Sigmoid colon (tissue), 7 donors: ENCODE measurements at places on chromosomes 7 and 10. TPM values are rescaled to one million over a fixed set of nuclear protein-coding genes. Genes with fewer than 3 reads are reported as not detected.

The C10orf67 gene
- polyA plus RNA-seq, result 0.04 TPM

The SFRP4 gene
- polyA plus RNA-seq, result 0.23 TPM

The CYP2C18 gene
- 2.1 TPM for polyA plus RNA-seq

The C10orf53 gene
- polyA plus RNA-seq, result not detected

The SLC26A5 gene
- not detected for polyA plus RNA-seq

The TAS2R5 gene
- not detected for polyA plus RNA-seq

The BMI1 gene
- 20.8 TPM for polyA plus RNA-seq

The NKX1-2 gene
- not detected for polyA plus RNA-seq

The MSS51 gene
- 0.60 TPM for polyA plus RNA-seq

The ITPRID1 gene
- 0.71 TPM for polyA plus RNA-seq

The SPDYE8 gene
- polyA plus RNA-seq, result not detected

The ANKRD1 gene
- 2.5 TPM for polyA plus RNA-seq

The PTPRE gene
- polyA plus RNA-seq, result 4.2 TPM

The AASS gene
- 0.92 TPM for polyA plus RNA-seq

The AHR gene
- 9.2 TPM for polyA plus RNA-seq

The FBH1 gene
- 52.0 TPM for polyA plus RNA-seq

The TBX20 gene
- not detected for polyA plus RNA-seq

The LFNG gene
- polyA plus RNA-seq, result 14.4 TPM

The SPDYE2B gene
- polyA plus RNA-seq, result not detected
